ENCODE measurements at places on chromosomes 16 and 17.

- DNase-seq, result no peak
- no peak overlapping the region for H3K4me3 ChIP-seq
- H3K36me3 ChIP-seq, result no peaks in the 10 kb centered on the region
- H3K4me1 ChIP-seq, result no peaks in the 10 kb centered on the region
- H3K27me3 ChIP-seq, result peaks cover 92% of the 10 kb centered on the region
Observed at GRCh38 chr17:36808180-36808661, 129.1 kb upstream of the LHX1 start.

DNA sequence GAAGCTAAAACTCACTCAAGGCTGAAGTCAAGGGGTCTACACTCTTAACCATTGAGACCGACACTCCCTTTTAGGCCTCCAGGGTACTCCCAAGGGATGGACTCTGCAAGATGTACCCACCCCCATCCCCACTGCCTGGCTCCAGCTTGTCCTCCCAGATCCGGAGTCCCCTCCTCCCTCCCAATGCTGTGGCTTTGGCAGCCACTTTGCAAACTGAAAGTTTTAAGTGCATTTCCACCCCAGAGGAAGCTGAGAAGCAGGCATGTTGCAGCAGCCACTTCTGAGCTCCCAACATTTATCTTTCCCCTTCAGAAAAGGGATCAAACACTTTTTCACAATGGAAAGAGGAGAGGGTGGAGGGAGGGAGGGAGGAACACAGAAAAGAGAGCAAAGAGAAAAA lies 115.2 kb downstream of the COPRS start:
- H3K4me1 ChIP-seq, result peaks cover 8% of the 10 kb centered on the region
- no peak overlapping the region for H3K4me3 ChIP-seq
- peak overlapping the region; percentile 55 for H3K27ac ChIP-seq
- no peak for DNase-seq
- peaks cover 4% of the 10 kb centered on the region for H3K27me3 ChIP-seq

- peak; percentile 47 for DNase-seq
- H3K27ac ChIP-seq, result peak overlapping the region; percentile 9
- H3K36me3 ChIP-seq, result peaks cover 49% of the 10 kb centered on the region
- H3K4me1 ChIP-seq, result no peaks in the 10 kb centered on the region
Observed at GRCh38 chr16:70778901-70779309, 22.1 kb downstream of the VAC14 start.

- no peak for DNase-seq
- H3K27me3 ChIP-seq, result no peaks in the 10 kb centered on the region
- H3K4me3 ChIP-seq, result no peak overlapping the region
- H3K4me1 ChIP-seq, result peaks cover 49% of the 10 kb centered on the region
- H3K36me3 ChIP-seq, result no peaks in the 10 kb centered on the region
Observed at GRCh38 chr17:76442341-76443338, 10.3 kb downstream of the UBE2O start.

DNA sequence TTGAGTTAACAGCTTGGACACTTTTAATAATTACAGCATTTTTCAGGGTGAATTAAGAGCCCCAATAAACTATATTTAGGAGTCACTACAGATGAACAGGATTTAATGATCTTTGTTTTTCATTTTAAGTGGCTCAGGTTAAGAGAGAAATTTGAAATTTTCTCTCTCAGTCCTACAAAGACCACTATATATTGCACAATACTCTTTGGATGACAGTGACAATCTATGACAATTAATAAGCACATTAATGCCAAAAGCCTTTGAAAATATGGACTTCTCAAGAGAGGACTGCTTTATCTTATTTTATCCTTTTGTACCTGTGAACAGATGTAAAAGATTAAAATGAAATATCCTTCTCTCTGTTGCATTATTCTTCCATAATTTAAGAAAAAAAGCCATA lies 151.1 kb upstream of the IRX5 start:
- H3K36me3 ChIP-seq, result no peaks in the 10 kb centered on the region
- H3K27ac ChIP-seq, result no peak overlapping the region
- no peak for DNase-seq
- no peak overlapping the region for H3K4me3 ChIP-seq
- H3K4me1 ChIP-seq, result no peaks in the 10 kb centered on the region

DNA sequence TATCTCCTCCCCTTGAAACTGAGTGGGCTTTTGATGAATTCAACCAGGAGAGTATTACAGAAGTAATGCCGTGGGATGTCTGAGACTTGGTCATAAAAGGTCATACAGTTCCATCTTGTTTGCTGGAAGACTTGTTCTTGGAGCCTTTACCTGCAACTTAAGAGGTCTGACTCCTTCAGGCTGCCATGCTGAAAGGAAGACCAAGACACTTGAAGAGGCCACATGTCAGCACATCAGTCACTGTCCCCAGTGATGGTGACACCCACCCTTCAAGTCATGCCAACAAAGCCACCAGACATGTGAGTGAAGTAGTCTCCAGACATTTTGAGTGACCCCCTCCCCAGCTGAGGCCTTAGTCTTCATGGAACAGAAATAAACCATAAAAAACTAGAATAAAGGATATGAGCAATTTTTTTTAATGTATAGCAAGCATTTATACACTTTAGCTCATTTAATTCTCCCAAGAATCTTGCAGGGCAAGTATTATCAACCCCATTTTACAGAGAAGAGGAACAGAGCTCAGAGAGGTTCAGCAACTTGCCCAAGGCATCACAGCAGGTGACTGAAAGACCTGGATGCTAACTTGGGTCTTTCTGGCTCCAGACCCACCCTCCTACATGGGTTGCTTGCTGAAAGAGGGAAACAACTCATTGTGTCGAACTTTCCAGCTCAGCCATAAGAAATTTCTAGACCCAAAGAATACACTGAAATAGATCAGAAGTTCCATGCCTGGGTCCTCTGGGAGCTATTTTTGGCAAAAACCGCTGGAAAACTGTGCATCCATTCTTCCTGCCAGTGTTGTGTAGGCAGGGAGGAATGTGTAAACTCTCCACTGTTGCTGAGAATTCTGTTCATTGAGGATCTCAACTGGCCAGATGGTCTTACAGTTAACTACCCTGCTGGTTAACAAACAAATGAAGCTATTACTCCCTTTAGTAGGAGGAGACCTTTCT lies 38.1 kb downstream of the SOCS1 start:
- no peak overlapping the region for H3K27ac ChIP-seq
- DNase-seq, result no peak
- no peak overlapping the region for H3K4me3 ChIP-seq
- H3K27me3 ChIP-seq, result no peaks in the 10 kb centered on the region
- no peaks in the 10 kb centered on the region for H3K36me3 ChIP-seq

- DNase-seq, result no peak
- H3K27me3 ChIP-seq, result no peaks in the 10 kb centered on the region
- no peak overlapping the region for H3K27ac ChIP-seq
- no peak overlapping the region for H3K4me3 ChIP-seq
- H3K36me3 ChIP-seq, result no peaks in the 10 kb centered on the region
- H3K4me1 ChIP-seq, result no peaks in the 10 kb centered on the region
Observed at GRCh38 chr16:55367301-55367811, 43.4 kb downstream of the IRX6 start.

DNA sequence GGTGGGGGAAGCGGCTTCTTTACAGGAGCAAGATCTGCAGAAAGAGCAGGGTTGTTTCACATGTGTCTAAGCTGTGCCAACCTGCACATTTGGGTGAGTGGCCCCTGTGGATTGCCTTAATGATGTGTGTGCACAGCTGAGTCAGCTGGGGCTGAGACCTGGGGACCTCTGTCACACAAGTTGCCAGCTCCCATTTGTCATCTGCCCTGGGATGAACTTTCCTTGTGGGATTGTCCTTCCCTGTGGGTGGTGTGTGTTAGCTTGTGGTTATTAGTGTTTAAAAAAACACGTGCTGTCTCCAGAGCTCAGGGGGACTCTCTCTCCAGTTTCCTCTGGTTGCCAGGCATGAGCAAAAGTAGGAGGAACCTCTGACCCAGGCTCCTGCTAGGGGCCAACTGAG lies 400.5 kb upstream of the CCL2 start:
- H3K27me3 ChIP-seq, result no peaks in the 10 kb centered on the region
- no peaks in the 10 kb centered on the region for H3K4me1 ChIP-seq
- no peaks in the 10 kb centered on the region for H3K36me3 ChIP-seq
- no peak overlapping the region for H3K27ac ChIP-seq
- H3K4me3 ChIP-seq, result no peak overlapping the region

GRCh38 chr17:17924131-17924856 lies 47.9 kb downstream of the TOM1L2 start:
- no peak overlapping the region for H3K27ac ChIP-seq
- DNase-seq, result no peak
- H3K4me1 ChIP-seq, result peaks cover 83% of the 10 kb centered on the region

DNA sequence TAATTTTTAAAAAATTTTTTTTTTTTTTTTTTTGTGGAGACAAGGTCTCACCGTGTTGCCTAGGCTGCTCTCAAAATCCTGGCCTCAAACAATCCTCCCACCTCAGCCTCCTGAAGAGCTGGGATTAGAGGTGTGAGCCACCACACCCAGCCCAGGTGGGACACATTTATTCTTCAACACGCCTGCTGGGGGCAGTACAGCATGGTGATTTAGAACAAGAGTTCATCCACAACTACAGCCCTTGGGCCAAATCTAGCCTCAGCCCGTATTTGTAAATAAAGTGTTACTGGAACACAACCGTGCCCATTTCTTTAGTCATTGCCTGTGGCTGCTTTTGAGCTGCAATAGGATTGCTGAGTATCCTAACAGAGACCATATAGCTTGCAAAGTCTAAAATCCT lies 92.8 kb downstream of the KATNIP start:
- H3K4me3 ChIP-seq, result no peak overlapping the region
- no peaks in the 10 kb centered on the region for H3K27me3 ChIP-seq
- DNase-seq, result no peak

- H3K27me3 ChIP-seq, result no peaks in the 10 kb centered on the region
- no peak for DNase-seq
- peaks cover 7% of the 10 kb centered on the region for H3K4me1 ChIP-seq
- no peak overlapping the region for H3K4me3 ChIP-seq
Observed at GRCh38 chr16:54489225-54490111, 202.9 kb upstream of the IRX3 start.

- peaks cover 5% of the 10 kb centered on the region for H3K4me1 ChIP-seq
- no peak for DNase-seq
- H3K4me3 ChIP-seq, result no peak overlapping the region
- H3K27me3 ChIP-seq, result no peaks in the 10 kb centered on the region
- peaks cover 3% of the 10 kb centered on the region for H3K36me3 ChIP-seq
Observed at GRCh38 chr17:14197586-14197985, 39.1 kb downstream of the CDRT15 start.

DNA sequence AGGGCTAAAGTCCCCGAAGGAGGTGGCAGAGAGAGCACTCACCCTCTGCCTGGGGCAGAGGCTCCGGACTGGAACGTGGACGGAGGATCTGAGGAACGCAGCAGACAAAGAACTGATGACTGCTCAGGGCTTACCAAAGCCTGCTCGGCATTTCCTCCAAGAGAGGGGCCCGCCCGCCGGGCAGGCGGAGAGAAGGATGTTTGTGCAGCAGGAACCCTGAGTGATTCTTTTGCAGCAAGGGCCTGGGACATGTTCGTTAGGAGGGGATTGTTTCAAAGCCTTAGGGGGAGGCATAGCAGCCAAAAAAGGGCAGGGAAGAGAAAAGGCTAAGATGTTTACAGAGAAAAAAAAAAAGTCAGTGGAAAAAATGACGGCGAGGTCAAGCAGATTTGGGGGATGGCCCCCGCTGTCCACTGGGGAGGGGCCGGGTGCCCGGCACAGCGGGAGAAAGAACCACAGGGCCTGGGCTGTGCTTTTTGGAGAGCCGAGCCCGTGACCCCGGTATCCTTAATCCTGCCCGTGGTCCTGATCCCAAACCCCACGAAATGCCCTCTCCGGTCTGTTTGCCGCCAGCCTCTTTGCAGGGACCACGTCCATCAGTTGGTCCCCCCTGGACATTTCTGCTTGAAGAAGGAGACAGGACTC lies 129.3 kb downstream of the NTN1 start:
- DNase-seq, result no peak
- H3K4me3 ChIP-seq, result no peak overlapping the region
- no peaks in the 10 kb centered on the region for H3K36me3 ChIP-seq
- no peak overlapping the region for H3K27ac ChIP-seq
- no peaks in the 10 kb centered on the region for H3K4me1 ChIP-seq
- no peaks in the 10 kb centered on the region for H3K27me3 ChIP-seq

DNA sequence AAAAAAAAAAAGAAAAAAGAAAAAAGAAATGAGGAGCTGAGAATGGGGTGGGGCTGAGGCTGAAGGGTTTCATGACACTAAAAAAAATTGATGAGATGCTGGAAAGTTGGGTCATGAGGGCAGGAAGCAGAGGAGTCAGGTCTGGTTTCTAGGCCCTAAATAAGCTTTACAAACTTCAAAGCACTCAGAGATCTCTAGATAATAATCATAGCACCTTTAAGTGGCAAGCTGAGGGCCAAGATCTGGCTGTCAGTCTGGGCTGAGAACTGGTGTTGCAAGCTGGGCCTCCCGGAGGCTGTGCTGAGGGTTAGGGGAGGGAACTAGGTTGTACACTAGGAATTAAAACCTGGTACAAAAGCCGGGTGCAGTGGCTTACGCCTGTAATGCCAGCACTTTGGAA lies 6.4 kb downstream of the ZNF764 start:
- H3K27me3 ChIP-seq, result no peaks in the 10 kb centered on the region
- DNase-seq, result no peak
- peak overlapping the region; percentile 43 for H3K27ac ChIP-seq
- H3K4me3 ChIP-seq, result no peak overlapping the region

- no peak overlapping the region for H3K4me3 ChIP-seq
- no peak overlapping the region for H3K27ac ChIP-seq
- no peaks in the 10 kb centered on the region for H3K36me3 ChIP-seq
- peaks cover 5% of the 10 kb centered on the region for H3K27me3 ChIP-seq
Observed at GRCh38 chr16:84356591-84357116, 11.7 kb upstream of the ATP2C2 start.

DNA sequence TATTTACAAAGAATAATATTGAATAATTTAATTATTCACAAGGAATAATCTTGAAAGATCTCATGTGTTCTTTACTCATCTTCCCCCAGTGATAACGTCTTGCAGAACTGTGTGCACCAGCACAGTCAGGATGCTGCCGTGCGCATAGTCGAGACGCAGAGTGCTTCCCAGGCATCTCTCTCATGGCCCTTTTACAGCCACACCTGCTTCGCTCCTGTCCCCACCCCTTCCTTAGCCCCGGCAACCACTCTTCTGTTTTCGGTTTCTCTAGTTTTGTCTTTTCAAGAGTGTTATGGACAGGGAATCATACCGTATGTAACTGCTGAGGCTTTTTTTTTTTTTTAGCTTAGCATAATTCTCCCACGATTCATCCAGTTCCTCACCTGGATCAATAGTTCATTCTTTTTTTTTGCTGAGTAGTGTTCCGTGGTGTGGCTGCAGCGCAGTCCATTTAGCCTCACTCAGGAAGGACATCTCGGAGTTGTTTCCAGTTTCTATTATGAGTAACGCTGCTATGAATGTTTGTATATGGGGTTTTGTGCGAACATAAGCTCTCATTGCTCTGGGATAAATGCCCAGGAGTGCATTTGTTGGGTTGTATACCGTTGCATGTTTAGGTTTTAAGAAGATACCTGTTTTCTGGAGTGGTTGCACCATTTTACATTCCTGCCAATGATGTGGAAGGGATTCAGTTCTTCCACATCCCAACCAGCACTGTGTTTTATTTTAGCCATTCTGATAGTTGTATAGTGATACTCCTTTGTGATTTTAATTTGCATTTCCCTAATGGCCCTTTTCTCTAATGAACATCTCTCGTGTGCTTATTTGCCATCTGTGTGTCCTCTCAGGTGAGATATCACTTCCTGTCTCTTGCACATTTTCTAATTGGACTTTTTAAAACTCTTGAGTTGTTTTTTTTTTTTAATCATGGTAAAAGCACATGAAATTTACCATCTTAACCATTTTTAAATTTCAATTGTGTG lies 47.6 kb downstream of the SEC14L1 start:
- peaks cover 64% of the 10 kb centered on the region for H3K4me1 ChIP-seq
- no peak for DNase-seq
- H3K36me3 ChIP-seq, result peaks cover 30% of the 10 kb centered on the region
- H3K27me3 ChIP-seq, result no peaks in the 10 kb centered on the region
- peak overlapping the region; percentile 10 for H3K27ac ChIP-seq
- H3K4me3 ChIP-seq, result no peak overlapping the region
